NCI-H69 (cell line): ENCODE measurements at places on chromosomes 1 and 21.

DNA sequence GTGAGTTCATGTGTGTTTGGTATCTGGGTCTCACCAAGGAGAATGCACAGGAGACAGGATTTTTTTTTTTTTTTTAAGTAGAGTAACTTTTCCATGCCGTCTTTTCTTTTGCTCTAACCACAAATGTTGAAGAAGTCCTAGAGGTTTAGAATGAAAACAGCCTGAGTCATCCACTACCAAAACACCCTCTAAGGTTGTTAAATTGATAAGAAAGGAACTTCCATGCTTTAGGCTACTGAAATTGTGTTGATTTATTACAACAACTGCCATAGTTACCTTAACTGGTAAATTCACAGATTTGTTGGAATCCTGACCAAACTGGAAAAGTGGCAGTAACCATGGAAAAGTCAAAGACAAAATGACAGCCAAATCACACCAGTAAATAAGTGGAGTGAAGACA is 375.6 kb downstream of the AMY1C start:
- no peak for DNase-seq

DNA sequence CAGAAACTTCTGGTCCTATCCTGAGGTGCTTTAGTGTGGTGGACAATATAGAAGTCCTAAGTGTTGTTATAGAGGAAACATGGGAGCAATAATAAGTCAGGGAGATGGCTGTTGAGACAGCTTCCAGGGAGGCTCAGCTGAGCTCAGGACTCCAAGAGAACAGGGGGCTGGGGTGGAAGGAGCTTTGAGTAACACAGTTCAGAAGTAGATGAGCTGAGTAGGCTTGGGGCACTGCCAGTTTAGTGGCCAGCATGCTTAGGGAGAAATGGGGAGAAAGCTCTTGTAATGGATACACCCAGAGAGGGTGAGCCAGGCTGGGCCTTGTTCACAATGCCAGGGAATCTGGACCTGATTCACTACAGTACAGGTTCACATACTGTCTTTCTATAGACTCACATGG is 201.6 kb downstream of the DAB1 start:
- DNase-seq = no peak

DNA sequence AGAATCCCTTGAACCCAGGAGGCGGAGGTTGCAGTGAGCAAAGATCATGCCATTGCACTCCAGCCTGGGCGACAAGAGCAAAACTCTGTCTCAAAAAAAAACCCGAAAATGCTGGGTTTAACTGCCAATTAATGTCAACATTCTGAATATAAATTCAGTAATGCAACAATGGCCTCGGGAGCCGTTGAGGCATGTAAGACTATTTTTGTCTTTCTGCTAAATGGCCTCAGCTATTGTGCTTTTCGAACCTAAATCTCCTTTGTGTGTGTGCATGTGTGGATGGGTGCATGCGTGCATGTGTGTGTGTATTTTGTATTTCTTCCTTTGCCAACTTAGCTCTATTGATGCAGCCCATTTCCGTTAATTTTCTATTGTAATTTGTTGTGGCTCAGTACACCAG is 31.6 kb downstream of the CLIC4 start:
- DNase-seq = no peak

DNA sequence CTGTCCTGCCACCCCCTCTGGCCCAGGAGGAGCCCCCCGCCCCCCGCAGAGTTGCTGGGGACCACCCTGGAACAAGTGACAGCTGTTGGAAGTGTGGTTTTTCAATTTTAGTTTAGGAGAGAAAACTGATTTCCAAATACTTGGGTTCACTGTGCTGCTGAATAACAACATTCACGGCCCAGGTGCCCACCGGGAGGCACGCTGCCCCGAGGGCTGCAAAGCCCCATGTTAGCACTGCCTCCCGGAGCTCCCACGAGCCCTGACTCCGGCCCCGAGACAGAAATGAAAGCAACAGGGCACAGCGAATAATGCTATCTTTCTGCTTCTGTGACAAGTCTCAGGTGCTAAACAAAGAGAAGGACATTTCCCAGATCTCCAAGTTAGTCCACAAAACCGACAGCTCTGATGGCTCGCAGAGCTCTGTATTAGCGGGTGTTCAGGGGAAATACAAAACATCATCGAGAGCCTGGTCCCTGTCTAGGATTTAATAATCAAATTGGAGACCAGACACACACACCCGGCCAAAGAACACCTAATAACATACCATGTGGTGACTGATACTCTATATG is 451.5 kb downstream of the KIF26B start:
- DNase-seq = no peak

GRCh38 chr1:62809788-62810187 is 25.9 kb downstream of the ATG4C start:
- no peak for DNase-seq

DNA sequence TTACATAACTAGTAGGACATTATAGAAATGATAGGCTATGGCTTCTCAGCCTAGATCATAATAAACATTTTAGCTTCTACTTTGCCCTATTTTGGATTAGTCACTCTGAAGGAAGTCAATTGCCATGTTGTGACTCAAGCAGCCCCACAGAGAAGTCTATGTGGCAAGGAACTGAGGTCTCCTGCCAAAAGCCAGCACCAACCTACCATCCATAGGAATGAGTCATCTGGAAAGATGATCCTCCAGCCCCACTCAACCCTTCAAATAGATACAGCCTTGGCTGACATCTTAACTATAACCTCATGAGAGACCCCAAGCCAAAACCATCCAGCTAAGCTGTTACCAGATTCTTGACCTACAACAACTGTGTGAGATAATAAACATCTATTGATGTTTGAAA is 76.3 kb upstream of the BEND5 start:
- DNase-seq = peak; percentile 10

GRCh38 chr1:11590395-11590794 is 63.8 kb downstream of the FBXO2 start:
- no peak for DNase-seq

DNA sequence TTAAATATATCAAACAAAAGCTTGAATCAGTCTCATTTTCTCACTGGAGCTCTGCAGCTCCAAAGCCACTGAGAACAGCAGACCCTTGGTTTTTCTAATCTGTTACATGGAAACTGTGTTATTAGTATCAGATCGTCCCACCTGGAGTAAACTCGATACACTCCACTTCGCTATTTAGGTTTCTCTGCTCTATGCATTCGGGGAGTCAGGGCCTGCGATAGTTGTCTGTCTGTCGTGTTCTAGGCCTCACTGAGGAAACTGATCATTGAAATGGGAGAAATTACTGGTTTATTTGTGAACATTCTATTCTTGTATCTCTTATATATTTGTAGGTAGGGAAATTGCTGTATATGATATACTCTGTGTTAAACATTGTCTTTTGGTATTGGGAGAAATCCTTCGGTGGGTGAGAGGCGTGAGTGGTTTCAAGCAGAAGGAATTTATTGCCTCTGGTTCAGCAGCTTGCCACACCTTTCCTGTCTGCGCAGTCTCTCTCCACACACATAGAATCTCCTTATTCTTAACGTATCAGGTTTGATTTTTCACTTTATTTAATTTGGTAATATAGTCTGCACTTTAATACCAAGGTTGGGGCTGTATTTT is 8.5 kb downstream of the PRDM2 start:
- DNase-seq = no peak

DNA sequence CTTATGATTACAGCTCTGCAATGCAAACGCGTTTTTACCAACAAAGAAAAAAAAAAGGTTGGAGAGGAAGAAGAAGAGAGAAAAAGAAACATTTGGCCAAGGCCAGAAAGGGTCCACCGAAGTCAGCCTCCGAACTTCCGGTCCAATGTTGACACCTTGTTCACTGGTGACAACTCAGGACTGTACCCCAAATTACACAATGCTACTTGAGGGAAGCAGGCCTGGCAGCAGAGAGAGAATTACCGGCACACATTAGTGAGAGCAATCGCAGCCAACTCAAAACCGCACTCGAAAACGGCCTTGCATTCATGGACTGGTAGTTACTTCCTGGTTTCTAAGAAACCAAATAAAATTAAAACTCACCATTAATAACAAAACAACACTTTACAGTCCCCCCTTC is 652.5 kb downstream of the KIF26B start:
- DNase-seq = no peak

- no peak for DNase-seq
Observed at GRCh38 chr1:212503714-212504113, 71.0 kb downstream of the NENF start.

- DNase-seq = peak; percentile 70
Observed at GRCh38 chr1:8718850-8719361, 98.5 kb downstream of the RERE start.

DNA sequence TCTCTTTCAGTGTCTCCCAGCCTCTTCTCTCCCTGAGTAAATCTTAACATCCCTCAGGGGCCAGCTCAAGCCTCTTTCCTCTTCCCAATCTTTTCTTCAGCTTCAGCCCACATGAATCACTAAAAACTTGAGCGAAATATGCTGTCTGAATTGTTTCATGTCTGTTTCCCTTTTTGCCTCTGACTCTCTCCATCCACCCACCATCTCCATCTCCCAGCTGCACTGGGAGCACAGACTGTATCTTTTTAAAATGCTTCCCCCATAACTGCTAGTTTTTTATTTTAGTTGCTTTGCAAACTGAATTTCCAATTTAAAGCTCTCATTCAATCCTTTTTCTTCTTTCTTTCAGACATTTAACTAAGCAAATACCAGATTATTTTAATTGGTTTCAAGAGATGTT is 3.0 kb upstream of the AHCTF1 start:
- DNase-seq = no peak

DNA sequence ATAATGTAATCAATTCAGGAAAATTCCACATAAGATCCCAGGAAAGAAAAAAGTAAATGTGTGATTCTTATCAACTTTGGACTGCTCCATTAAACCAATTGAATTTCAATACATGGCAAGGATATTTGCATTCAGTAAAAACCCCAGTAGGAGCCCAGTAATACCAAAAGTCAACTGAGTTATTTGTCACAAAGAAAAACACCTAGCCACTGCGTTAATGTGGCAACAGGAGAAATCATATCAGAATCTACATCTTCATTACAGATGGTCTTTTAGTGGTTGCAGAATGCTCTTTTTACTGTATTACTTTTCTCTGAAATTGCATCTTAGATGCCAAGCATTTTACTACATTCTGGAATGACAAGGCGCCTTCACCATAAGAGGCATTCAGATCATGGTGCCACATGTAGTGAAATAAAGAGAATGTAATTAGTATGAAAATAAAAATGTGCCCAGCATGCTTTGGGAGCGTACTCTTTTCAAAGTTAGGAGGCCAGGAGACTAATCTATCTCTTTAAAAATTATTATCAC is 180.7 kb downstream of the PATJ start:
- DNase-seq = no peak

DNA sequence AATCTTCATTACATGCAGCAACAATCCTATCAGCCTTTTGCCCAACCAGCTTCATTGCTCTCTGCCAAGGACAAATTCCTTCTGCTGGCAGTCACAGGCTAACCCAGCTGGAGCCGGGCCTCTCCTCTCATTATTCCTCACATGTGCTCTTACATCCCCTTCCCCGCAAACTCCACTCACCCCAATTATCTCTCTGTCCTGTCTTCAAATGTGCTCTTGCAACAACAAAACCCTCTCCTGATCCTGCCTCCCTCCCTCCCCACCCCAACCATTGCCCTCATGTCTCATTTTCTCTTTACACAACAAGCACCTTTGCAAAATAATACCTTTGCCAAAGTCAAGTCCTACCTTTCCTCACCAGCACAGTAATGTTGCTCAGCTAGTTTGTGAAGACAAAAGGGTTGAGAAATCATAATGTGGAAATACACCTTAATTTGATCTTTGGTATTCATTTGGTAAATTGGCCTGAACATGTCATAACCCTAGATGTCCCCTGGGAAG is 36.0 kb upstream of the DHCR24 start:
- no peak for DNase-seq

DNA sequence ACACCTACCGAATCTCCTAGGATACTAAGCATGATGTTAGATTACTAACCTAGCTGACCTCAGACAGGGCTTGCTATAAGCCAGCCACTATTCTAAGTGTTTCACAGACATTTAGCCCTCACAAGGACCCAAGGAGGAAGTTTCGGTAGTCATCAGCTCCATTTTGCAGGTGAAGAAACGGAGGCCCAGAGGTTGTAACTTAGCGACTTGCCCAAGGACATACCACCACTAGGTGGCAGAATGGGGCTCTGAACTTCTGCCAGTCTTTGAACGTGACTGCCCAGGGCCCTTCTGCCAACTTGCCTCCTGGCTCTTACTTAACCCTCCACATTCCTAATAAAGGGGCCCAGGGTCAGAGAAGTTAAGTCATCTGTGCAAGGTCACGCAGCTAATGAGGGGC is 283.5 kb downstream of the C1orf94 start:
- DNase-seq = peak; percentile 19

- no peak for DNase-seq
Observed at GRCh38 chr1:19165501-19165900, 44.6 kb downstream of the UBR4 start.

DNA sequence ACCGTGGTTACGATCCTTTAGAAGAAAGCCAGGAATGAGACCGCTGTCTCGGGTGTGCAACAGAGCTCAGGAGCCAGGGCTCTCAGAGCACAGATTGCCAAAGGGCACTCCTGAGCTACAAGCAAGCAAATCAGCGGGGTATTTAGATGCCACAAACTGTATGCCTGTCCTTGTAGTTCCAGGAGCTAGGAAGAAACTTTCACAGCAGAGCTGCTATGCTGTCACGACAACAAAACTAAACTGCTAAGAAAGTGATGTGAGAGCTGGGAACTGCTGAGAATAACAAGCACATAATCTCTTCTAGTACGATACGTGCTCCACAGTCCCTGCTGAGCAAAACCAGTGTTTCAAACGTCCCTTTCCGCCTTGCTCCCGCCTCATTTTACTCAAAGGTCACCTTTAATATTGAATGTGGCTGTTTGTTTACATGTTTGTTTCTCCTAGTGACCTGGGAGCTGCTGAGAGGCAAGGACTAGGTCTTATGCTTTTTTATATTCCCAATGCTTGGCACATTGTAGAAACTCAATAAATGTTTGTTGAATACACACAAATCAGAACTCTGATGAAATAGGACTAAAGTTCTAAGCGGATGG is 14.7 kb downstream of the GREM2 start:
- peak; percentile 11 for DNase-seq

DNA sequence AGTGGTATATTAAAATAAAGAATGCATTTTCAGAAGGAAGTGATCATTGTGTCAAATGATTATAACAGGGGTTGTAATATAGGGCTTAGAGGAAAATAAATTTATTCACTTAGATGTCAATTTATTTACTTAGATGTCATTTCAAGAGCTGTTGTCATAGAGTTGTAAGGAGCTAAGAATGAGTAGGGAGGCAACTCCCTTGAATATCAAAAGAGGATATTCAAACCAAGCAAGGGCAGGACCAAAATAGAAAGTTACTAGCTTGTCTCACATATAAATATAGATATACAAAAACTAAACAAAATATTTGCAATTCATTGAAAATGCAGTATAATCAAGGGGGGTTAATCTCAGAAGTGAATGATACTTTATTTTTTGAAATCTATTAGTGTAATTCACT is 16.0 kb upstream of the RASAL2 start:
- no peak for DNase-seq

DNA sequence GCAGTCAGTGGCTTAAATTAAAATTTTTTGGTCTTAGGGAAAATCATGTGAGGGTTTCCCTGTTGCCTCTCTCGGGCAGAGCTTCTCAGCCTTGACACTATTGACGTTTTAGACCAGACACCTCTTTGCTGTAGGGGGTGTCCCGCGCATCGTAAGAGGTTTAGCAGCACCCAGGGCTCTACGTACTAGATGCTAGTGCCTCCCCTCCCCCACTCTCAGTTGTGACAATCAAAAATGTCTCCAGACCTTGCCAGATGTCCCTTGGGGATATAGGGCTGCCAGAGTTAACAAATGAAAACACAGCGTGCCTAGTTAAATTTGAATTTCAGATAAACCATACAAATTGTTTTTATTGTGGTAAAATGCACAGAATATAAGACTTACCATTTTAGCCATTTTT is 293.3 kb downstream of the DISC1 start:
- no peak for DNase-seq
